ENCODE measurements at places on chromosomes 3 and 15.
A peak's percentile ranks its signal among the peaks of the same experiment; 100 is the strongest.

DNA sequence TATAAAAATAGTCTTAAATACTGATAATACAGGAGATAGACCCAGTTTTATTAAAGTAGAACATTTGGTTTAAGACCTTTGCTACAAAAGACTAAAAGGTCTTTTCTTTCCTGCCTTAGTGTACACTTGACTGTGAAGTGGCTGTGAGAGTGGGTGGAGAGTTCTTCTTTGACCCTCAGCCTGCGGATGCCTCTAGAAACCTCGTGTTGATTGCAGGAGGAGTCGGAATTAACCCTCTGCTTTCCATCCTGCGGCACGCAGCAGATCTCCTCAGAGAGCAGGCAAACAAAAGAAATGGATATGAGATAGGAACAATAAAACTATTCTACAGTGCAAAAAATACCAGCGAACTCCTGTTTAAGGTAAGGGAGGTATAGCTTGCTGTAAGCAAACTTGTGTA lies 36.5 kb downstream of the OXNAD1 start:
- DNase-seq: no peak

DNA sequence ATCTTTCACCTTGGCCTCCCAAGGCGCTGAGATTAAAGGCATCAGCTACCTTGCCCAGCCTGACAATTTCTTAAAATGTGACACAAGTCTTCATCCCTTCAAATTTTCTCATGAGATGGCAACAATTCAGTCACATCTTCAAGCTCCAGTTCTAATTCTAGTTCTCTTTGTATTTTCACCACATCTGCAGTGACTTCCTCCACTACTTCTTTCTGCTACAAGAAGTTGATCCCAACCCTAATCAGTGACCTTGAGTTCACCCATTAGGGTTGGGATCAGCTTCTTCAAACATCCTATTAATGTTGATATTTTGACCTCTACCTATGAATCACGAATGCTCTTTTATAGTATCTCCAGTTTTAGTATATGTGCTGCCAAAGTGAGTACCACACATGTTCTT lies 59.8 kb downstream of the TRIM71 start:
- DNase-seq: no peak

DNA sequence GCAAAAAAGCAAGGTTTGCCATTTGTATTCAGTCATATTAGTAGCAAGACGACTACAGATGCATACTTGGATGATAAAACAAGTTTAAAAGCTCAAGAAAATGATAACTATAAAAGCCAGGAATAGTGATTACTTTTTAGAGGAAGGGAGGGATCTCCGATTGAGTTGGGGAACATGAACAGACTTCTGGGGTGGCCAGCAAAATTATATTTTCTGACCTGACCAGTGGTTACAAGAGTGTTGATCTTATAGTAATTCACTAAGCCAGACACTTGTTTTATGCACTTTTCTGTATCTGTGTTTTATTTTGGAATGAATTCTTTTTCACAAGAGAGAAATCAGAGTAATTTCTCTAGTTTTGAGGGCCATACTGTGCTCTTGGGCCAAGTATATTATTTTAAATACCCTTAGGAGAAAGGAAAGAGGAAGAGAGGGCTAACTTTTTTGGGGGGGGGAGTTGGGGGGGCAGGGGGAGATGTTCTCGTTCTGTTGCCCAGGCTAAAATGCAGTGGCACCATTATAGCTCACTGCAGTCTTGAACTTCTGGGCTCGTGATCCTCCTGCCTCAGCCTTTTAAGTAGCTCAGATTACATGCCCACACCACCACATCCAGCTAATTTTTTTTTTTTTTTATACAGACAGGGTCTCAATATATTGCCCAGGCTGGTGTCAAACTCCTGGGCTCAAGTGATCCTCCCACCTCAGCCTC lies 57.3 kb downstream of the TGFBR2 start:
- no peak for DNase-seq

- DNase-seq: no peak
Measured at GRCh38 chr15:39909007-39909406, 11.1 kb downstream of the GPR176 start.

DNA sequence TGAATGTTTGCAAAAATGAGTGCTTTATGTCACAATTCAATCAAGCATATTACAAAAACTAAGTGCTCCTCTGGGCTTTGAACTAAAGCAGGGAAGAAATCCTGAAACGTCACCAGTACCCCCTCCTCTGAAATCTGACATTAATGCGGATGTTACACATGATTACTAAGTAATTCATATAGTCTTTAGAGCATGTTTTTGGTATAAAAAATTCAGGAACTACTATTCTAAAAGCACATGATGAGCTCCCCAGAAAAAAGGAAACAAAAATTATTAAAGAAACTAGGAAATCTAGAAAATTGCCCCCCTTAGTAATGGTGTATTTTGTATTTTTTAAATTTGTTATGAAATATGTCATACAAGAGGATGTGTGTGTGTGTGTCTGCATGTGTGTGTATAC lies 87.7 kb downstream of the MYO5A start:
- no peak for DNase-seq

DNA sequence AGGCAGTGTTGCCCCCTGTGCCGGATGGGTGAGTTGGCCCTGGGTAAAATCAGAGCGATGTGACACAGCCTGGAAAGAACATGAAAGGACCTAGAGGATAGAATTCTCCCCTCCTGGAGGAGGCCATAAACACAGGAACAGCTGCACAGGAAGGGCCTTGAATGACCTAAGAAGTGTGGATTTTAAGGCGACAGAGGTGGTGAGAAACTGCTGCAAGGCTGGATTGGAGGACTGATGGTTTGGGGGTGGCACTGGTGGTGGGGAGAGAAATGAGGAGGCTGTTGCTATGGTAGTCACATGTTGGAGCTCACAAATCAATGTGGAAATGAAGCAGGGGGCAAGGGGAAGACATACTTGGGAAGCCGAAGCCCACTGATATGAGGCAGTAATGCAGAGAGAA lies 13.8 kb downstream of the XIRP1 start:
- DNase-seq: no peak

DNA sequence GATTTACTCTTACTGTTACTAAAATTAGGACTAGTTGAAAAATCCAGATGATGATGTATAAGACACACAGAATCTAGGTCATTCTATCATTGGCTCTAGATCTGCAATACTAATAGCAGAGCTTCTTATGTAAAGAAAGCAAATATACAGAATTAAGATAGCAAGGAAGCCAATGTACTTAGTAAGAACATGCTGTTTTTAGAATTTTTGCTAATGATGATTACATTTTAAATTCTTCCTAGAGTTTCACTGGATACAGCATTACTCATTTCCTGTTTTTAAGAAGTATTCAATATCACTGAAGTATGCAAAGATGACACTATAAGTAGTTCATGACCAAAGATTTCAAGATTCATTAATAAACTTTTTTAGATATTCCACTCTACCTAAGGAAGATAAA lies 60.7 kb downstream of the CFAP20DC start:
- no peak for DNase-seq

GRCh38 chr15:61047783-61048182 lies 181.3 kb downstream of the RORA start:
- no peak for DNase-seq

DNA sequence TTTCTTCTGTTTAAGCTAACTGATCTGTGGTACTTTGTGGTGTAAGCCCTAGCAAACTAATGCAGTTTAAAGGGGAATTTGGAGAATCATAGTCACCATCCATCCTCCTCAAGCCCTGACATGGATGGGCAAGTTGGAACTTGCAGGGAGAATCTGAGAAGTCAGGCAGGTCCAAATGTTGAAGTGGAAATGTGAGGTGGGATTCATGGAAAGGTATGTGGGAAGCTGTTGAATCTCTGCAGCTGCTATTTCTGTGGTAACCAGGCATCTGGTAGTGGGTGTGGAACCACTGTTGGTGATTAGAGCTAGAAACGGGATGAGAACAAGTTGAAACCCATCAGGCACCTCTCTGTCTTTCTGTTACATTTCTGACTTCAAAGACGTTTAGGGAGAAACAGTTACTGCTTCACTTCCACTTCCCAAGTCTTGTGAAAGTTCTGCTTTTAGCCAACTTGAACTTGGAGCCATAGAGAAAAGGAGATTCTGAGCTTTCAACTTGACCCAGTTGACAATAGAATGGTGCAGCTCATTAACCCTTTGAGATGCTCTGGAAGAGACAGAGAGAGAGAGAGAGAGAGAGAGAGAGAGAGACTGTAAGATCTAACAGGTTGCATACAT lies 38.1 kb upstream of the NMNAT3 start:
- peak; percentile 29 for DNase-seq

DNA sequence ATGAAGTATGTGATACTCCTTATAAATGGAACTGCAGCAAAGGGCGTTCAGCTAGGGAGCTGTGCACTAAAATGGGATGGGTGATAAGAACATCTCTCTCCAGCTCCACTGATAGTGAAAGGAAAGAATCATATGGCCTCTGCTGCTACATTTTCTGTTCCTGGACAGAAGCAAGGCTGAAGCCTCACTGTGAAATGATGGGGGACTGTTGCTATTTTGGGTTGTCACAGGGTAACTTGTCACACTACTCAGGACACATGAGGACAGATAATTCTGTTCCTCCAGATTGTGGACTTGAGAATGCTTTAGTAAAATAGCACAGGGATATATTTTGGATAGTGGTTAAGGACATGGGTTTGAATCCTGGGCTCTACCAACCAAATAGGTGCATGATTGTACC lies 423.6 kb downstream of the FHIT start:
- no peak for DNase-seq

- no peak for DNase-seq
Measured at GRCh38 chr3:112009670-112010069, 10.9 kb downstream of the TAGLN3 start.

GRCh38 chr3:152381881-152382295 lies 113.2 kb downstream of the MBNL1 start:
- no peak for DNase-seq

All from NCI-H2171 (cell line).